Forelimb muscle (tissue), 1 donor: ENCODE measurements at places on chromosomes 3 and 15. TPM values are rescaled to one million over a fixed set of nuclear protein-coding genes. Genes with fewer than 3 reads are reported as not detected.

The LRTM1 gene
- 114 TPM for polyA plus RNA-seq

The NSMCE3 gene
- 5.8 TPM for polyA plus RNA-seq

The CX3CR1 gene
- 4.2 TPM for polyA plus RNA-seq

The TMEM158 gene
- polyA plus RNA-seq: 0.87 TPM

The TEX264 gene
- polyA plus RNA-seq: 21.7 TPM

The TOMM70 gene
- 55.9 TPM for polyA plus RNA-seq

The CPA3 gene
- 1.3 TPM for polyA plus RNA-seq

The IL17RC gene
- 28.4 TPM for polyA plus RNA-seq

The CORO2B gene
- polyA plus RNA-seq: 4.4 TPM

The TRH gene
- 0.34 TPM for polyA plus RNA-seq

The MUSTN1 gene
- polyA plus RNA-seq: 169 TPM

The ST3GAL6 gene
- polyA plus RNA-seq: 6.1 TPM

The COX5A gene
- polyA plus RNA-seq: 249 TPM

The MFSD1 gene
- polyA plus RNA-seq: 25.1 TPM

The CBLB gene
- 21.0 TPM for polyA plus RNA-seq

The C3orf85 gene
- not detected for polyA plus RNA-seq

The EMC7 gene
- 46.1 TPM for polyA plus RNA-seq

The UBAP1L gene
- 4.8 TPM for polyA plus RNA-seq

The CCR4 gene
- 0.04 TPM for polyA plus RNA-seq

The CFAP92 gene
- 1.1 TPM for polyA plus RNA-seq

The PAQR5 gene
- 0.37 TPM for polyA plus RNA-seq

The CATSPER2 gene
- polyA plus RNA-seq: 2.1 TPM

The CCDC39 gene
- polyA plus RNA-seq: 2.7 TPM

The XPC gene
- 18.1 TPM for polyA plus RNA-seq

The STRC gene
- polyA plus RNA-seq: 0.90 TPM

The UCN2 gene
- 0.19 TPM for polyA plus RNA-seq

The VEPH1 gene
- 0.63 TPM for polyA plus RNA-seq

The UROC1 gene
- polyA plus RNA-seq: 0.10 TPM

The EBLN2 gene
- polyA plus RNA-seq: 3.8 TPM

The TRIM42 gene
- polyA plus RNA-seq: not detected

The CYP8B1 gene
- polyA plus RNA-seq: 0.09 TPM

The GOLGA6L4 gene
- 8.3 TPM for polyA plus RNA-seq

The ADGRG7 gene
- not detected for polyA plus RNA-seq

The TLR9 gene
- polyA plus RNA-seq: 0.44 TPM

The C3orf22 gene
- polyA plus RNA-seq: not detected

The FETUB gene
- polyA plus RNA-seq: not detected

The ATP13A5 gene
- polyA plus RNA-seq: 0.63 TPM

The PLA2G4E gene
- polyA plus RNA-seq: 2.0 TPM

The MGLL gene
- polyA plus RNA-seq: 24.5 TPM
